ENCODE measurements at places on chromosomes 7 and 10. TPM values are rescaled to one million over a fixed set of nuclear protein-coding genes. Genes with fewer than 3 reads are reported as not detected.

DNA sequence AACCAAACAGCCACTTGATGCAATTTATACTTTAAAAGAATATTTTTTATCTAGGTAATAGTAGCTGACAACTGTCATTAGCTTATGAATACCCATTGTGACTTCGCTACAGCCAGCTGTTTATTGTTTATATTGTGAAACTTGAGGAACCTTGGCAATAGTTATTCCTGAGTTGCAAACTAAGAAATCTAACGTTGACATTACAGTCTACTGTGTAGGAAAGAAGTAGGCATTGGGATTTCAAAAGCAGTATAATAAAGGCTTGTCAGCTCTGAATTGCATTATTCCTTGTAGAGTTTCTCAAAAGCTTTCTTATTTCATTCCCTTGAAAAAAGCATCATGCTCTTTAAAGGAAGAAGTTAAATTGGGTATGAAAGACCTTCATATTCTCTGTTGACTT, 42.7 kb upstream of the OIT3 start:
- DNase-seq = no peak

- no peak for DNase-seq
Measured at GRCh38 chr7:19351341-19352304, 206.4 kb upstream of the FERD3L start.

DNA sequence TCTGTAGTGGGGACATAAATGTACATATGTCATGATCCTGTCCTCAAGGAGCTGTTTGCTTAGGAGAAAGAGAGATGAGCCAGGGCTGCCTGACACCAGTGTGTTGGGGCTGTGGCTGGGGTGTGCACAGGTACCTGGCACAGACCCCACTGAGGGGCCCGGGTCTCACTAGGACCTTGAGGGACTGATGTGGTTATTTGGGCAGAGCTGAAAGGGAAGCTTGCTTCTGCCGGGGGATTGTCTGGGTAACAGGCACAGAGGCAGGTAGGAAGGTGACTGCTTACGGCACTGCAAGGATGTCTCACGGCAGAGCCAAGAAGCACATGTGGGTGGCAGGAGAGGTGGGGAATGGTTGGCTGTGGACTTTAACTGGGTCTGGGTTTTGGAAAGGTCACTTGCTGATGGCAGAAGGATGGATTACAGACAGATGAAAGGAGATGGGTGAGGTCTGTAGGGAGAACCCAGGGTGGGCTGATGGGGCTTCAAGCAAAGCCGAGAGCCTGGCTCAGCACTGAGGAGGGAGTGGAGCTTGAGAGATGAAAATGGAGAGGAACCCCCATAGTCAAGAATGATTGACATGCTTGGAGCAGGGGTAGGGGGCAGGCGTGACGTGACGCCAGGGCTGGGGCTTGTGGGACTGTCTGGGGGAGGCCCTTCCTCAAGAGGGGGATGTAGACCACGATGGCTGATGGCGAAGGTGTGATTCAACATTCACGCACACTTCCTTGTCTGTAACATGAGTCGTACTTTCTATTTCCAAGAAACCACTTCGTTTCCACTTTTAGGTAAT, 207.7 kb upstream of the SHH start:
- no peak for DNase-seq

DNA sequence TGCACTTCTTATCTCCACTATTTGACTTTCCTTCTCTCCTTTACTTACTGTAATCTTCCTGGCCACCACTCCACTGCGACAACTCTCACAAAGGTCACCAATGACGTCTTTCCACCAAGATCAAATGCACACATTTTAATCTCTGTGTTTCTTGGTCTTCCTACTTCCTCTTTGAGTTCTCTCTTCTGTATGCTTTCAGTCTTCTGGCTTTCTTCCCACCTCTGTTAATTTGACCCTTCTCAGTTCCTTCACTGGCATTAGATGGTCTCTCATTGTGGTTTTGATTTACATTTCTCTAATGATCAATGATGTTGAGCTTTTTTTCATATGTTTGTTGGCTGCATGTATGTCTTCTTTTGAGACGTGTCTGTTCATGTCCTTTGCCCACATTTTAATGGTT, 31.9 kb downstream of the FAM107B start:
- DNase-seq = no peak

MLXIPL gene
- 17.4 TPM for total RNA-seq

NKX2-3 gene
- total RNA-seq = not detected

MUC12 gene
- 0.67 TPM for total RNA-seq

DNA sequence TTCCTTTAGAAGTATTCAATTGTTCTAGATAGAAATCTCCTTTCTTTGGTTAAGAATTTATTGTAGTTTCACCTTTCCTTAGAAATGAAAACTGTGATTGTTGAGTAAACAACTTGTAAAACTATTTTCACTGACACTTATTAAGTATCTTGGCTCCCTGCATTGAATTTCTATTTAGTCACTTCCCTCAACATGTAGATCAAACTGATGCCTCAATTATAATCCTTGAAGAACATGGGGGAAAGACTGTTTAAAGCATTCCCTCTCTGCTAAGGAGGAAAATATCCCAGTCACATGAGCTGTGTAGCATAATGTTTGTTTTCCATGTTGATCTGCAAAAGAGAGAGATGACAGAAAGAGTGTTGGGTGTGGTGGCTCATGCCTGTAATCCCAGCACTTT, 99.7 kb downstream of the PDE1C start:
- DNase-seq = no peak

DNA sequence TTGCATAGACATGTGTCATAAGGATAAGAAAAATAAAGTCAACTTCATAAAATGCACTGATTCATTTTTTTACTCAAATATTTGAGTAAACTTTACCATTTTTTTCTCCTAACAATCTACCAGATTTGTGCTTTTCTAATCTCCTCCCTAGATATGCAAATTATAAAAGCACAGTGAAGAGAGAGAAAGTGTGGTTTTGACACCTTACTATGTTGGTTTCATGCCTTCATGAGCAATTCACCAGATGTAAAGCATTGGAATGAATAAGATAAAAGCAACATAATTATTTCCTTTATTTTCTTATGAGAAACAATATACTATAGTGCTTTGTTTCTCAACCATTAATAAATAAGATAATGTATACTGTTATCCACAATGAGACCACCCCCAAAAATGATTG, 432.5 kb upstream of the PCDH15 start:
- DNase-seq = no peak

FGFR2 gene
- total RNA-seq = 1.6 TPM

DNA sequence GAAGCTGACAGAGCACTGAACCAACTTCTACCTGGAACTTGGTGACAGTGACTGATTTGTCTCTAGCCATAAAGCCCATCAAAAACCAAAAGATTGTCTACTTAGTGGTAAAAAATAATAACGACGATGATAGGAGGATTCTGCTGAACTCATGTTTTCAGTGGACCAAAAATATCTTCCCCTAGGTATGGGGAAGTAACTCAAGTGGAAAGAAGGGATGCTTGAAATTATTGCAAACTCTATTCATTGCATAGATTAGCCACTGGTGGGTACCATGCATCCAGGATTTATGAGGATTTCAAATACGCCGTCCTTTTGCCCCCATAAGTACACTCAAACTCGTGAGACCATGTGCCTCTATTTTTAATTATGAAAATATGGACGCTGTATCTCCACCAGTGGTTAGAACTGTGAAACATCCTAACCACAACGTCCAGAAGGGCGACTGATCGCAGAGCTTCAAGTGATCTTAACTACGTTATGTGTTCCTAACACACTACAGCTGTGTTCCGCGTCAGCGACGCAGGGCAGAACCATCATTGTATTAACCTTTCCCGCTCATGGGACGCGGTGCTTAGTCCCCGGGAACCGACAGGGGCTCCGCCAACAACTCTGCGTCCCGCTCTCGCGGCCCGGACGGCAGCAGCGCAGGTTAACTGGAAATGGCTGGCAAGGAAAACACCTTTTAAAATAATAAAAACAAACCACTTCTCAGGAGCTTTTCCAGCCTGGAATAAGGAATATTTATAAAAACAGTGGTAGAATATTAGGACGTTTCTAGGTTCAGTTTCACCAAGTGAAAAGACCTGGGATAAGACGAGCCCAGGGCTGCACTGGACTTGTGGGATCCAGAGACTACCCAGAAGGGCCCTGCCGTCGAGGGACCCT, 776 bp downstream of the PEX1 start:
- peak; percentile 74 for DNase-seq

DNA sequence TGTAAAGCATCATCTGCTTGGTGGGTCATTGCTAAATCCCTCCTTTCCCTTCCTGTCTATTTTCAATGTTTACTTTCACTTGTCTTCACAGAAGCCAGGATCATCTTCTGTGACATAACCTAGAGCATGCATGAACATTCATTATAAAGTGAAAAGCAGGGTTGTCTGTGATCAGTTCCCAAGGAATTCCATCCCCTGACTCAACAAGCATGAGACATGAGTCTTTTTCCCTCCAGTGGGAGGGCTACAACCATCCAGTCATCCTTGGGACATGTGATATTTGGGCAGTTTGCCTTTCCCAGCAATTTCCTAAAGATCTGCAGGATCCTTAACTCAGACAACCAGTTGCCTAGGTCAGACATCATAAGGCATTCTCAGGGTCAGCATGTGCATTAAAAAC, 166.3 kb upstream of the TMEM196 start:
- no peak for DNase-seq

EEPD1 gene
- total RNA-seq = 2.7 TPM

ADAP1 gene
- 18.6 TPM for total RNA-seq

- no peak for DNase-seq
Measured at GRCh38 chr10:110094786-110095185, 87.0 kb downstream of the ADD3 start.

- DNase-seq = no peak
Measured at GRCh38 chr7:127644484-127644883, 7.5 kb upstream of the SND1 start.

GRCh38 chr10:43167498-43167889, 29.2 kb downstream of the CSGALNACT2 start:
- DNase-seq = no peak

GRCh38 chr10:49109669-49110340, 5.5 kb downstream of the VSTM4 start:
- peak; percentile 1 for DNase-seq

C10orf143 gene
- 2.0 TPM for total RNA-seq

DNA sequence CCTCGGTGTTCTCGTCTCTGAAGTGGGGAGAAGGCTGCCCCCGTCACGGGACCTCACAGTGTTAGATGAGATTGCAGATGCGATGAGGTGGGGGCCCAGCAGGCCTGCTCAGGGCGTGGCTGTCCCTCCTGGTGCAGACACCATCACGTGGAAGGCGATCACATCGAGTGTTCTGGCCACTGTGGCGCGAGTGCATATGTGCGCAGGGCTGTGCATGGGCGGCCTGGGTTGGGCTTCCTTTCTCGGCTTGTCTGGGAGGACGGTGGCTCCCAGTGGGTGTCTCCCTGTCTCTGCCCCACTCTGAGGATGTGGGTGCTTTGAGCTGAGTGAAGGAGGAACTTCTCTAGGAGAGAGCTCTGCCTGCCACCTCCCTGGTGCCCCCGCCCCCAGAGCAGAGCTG, 83.1 kb downstream of the LHPP start:
- no peak for DNase-seq

DNA sequence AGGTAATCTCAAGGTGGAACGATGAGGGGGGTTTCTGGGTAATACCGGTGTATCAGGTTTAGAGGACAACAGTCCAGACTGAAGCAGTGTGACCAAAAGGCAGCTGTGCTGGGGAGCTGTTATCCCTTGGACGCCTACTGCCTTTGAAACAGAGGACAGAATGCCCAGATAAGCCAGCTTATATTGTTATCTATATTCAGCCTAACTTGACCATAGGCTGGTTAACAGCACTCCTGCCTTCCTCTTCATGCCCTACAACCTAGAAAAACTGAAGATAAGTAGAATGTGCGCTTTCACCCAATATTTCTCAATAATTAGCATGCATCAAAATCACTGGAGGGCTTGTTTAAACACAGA, 44.9 kb downstream of the IL6 start:
- no peak for DNase-seq

- DNase-seq = no peak
Measured at GRCh38 chr7:46424934-46425333, 503.9 kb upstream of the IGFBP3 start.

- DNase-seq = peak; percentile 77
Measured at GRCh38 chr10:69994262-69994661, 58.4 kb upstream of the MACROH2A2 start.

DNA sequence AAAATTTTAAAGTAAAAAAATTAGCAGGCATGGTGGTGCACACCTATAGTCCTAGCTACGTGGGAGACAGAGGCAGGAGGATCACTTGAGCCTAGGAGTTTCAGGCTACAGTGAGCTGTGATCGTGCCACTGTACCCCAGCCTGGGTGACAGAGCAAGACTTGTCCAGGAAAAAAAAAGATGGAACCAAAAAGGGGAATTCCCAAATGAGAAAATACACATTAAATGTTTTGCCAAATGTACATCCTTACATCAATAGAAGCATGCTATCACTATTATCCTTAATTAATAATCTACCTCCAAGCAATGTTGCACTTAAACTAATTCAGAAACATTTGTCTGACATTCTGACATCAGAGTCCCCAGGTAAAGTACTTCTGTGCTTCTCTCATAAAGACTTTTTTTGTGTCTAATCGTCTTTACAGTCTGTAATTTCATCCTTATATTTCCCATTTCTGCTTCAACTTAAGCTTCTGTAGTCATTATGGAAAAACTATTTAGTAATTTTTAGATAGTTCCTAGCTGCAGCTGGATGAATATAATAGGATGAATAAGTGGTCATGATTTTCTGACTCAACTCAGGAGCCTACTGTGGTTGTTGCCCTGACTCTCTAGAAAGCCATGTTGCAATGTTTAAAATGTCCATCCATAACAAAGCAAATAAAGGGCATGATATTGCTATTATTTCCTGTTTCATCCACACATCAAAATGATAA, 57.7 kb downstream of the MYPN start:
- no peak for DNase-seq

DNA sequence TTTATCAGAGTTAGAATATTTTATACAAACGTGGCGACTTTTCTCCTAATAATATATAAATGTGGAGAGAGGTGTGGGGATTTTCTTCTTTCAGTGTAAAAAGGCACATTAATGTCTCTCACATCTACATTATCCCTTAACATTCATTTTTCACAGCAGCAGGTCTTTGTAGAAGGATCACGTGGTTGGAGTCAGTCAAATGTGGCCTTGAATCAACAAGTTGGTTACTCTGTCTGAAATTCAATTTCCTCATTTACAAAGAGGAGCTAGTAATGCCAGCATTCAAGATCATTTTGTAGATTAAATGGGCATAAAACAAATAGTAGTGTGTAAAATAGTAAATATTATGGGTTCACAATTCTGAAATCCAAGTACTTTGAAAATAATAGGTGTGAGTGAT, 183.1 kb upstream of the SEMA3E start:
- DNase-seq = no peak

RADIL gene
- 7.6 TPM for total RNA-seq

C10orf95 gene
- 0.42 TPM for total RNA-seq

- no peak for DNase-seq
Measured at GRCh38 chr7:2717293-2718261, 29.6 kb downstream of the AMZ1 start.
